ENCODE measurements at places on chromosomes 6 and 20.

- DNase-seq = no peak
These were observed 189.7 kb upstream of the NOX3 start for GRCh38 chr6:155645325-155645724.

- DNase-seq = no peak
These were observed 2.4 kb downstream of the SPDEF start for GRCh38 chr6:34553750-34554149.

DNA sequence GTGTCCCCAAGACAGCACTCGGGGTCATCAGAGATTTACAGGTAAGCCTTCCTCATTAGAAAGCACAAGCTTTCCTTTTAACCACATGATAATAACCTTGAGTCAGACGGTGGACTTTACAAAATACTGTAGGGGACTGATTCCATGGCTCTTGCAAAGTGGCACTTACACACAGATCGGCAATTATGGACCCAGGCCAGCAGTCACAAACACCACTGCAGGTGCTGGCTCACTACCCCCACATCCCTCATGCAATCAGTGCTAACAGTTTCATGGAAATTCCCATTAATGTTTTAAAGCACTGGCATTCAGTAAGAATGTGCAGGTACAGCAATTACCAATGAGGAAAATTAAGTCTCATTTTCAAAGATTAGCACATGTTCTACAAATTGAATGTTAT is 516.5 kb downstream of the PRKN start:
- no peak for DNase-seq

GRCh38 chr20:54209216-54209813 is 1.4 kb downstream of the PFDN4 start:
- no peak for DNase-seq

- DNase-seq = no peak
These were observed 1.1 kb downstream of the DPM1 start for GRCh38 chr20:50957276-50957675.

Data from right renal pelvis (tissue), 4 donors.